ENCODE measurements at places on chromosomes 13 and 19. TPM values are rescaled to one million over a fixed set of nuclear protein-coding genes. Genes with fewer than 3 reads are reported as not detected.

Gene ZNF835
- 1.8 TPM for total RNA-seq

Gene WTIP
- total RNA-seq: 14.4 TPM

Gene WDR88
- total RNA-seq: 0.10 TPM

Gene KIR3DL2
- not detected for total RNA-seq

Gene TEKTIP1
- not detected for total RNA-seq

Gene ZNF765
- total RNA-seq: 12.2 TPM

Gene EDNRB
- total RNA-seq: 42.5 TPM

GRCh38 chr13:109198585-109198984, 569.2 kb downstream of the MYO16 start:
- no peak for DNase-seq

- peak; percentile 15 for DNase-seq
Measured at GRCh38 chr19:1929021-1929742, 11.8 kb upstream of the CSNK1G2 start.

DNA sequence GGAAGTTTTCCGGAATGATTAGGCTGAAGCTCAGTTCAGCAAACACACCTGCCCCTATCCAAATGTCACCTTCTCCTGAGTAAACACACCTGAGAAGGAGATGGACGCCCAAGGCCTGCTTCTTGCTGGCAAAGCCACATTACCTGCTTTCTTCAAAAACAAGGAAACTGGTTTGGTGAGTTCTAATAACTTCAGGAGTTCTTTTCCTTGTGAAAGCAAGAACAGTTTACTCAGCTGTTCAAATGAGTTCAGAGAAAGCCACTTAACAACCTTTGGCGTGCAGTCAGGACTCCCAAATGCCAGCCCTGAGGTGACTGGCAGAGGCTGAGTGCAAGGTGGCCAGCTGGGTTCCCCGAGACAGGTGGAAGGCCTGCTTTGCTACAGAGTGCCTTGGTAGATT, 160.5 kb downstream of the STK24 start:
- no peak for DNase-seq

- no peak for DNase-seq
Measured at GRCh38 chr13:41139296-41139966, 6.8 kb upstream of the KBTBD6 start.

DNA sequence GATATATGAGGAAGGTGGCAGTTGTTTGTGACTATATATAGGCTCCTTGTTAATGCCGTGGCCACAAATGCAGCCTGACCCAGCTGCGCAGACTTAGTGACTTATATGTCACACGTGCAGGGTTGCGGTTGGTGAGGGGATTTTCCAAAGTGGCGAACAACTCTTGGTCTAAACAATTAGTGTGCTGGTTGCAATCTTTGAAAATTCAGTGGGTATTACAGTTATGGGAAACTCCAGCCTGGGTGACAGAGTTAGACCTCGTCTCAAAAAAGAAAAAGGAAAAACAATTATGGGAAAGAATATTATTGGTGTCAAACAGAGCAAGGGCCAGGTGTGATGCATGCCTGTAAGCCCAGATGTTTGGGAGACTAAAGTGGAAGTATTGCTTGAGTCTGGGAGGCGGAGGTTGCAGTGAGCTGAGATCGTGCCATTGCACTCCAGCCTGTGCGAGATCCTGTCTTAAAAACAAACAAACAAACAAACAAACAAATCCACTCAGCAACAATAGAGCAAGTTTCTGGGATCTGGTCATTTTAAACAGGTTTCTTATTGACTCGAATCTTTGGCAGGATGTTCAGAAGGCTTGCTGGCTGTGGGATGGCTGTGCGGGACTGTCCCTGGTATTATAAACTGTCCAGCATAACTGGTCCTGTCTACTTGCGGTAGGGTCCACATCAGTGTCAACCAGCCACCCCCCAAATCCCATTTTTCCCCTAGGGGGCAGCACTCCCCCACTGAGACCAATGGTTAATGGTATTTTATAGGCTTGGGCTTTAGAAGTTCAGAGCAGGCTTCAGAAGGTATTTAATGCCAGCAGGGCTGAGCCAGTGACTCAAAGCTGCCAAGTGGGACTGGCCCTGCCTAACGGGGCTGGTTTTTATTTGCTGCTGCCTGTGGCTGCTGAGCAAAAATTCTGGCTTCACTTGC, 15.4 kb downstream of the RELB start:
- peak; percentile 43 for DNase-seq

GRCh38 chr13:30907121-30907861, 1.2 kb downstream of the MEDAG start:
- DNase-seq: no peak

DNA sequence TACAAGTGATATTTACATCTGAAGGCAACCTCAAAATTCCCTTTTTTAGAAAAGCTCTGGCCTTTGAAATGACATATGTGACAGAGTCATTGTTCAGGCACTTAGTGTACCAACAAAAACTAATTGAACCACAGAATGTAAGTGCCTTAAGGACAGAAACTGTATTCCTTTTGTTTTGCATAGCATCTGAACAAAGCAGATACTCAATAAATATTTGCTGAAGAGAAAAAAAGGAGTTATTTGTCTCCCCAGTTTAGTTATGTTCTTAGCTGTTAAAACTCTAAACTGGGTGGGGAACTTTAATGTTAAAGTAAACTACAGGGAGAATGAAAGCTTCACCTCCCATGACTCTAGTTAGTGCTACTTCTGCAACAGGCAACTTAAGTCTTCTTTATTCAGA, 56.8 kb upstream of the KLF5 start:
- no peak for DNase-seq

DNA sequence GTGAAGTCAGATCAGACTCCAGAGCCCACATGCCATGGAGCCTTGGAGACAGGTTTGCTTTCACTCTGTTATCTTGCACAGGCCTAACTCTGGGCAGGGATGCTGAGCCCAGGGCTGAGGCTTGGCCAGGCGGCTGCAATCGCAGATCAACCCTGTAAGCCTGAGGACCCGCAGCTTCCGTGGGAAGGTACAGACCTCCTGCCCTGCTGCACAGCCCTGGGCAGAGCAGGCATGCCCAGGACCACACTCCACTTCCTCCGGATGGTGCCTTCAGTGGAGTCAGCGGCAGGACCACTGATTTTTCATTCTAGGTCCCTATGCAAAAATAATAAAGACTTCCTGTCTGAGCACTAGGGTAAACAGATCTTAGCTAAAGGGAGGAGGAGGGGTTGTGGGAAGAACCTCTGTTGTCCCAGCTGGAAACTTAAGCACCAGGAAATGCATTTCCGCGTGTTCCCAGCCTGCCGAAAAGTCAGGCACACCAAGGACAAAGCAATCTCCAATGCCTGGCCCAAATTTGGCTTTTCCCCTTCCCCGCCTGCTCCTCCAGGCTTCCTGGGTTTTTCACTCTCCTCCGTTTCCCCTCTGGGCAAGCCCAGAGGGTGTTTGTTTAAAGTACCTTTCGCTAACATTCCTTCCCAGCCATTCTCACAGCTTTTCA, 87.3 kb downstream of the KCTD15 start:
- peak; percentile 8 for DNase-seq

DNA sequence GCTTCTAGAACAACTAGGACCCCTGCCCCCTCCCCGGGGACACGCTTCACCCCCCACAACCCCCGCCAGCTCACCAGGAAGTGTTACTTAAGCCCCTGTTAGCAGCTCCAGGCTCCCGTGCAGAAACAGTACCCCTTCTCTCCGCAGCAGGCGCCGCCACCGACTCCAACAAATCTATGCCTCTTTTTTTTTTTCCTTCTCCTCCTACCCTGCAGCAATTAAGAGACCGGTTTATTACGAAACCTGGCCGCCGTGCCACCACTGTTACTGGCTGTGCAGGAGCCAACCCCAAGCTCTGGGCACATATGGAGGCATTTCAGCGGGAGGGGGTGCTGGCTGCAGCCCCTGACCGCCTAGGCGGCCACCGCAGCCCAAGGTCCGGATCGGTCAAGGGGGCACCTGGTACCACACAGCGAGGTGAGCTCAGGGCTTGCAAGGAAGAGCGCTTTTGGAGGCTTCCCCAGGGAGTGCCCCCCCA, 2.4 kb downstream of the GADD45B start:
- DNase-seq: no peak

GRCh38 chr19:37899966-37900365, 6.4 kb downstream of the WDR87 start:
- no peak for DNase-seq
